ENCODE measurements at places on chromosomes 11 and 22.

DNA sequence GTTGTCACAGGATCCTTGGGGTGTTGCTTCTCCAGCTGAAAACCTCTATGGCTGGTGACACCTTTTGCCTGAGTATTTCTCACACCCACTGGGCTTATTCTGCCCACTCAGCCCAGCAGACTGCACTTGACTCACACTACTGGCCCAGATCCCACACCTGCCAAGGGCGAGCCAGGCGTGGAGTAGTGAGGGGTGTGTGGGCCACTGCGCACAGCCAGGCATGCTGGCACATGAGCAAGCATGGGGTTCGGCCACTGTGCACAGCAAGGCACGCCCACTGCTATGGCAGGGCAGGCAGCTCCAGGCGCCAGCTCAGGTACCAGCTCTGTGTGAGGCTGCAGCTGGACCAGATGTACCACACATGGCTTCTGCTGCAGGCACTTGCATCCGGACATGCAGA is 116.5 kb upstream of the MTNR1B start:
- no peak for DNase-seq

- no peak for DNase-seq
Measured at GRCh38 chr11:111942829-111943228, 5.7 kb downstream of the DIXDC1 start.

DNA sequence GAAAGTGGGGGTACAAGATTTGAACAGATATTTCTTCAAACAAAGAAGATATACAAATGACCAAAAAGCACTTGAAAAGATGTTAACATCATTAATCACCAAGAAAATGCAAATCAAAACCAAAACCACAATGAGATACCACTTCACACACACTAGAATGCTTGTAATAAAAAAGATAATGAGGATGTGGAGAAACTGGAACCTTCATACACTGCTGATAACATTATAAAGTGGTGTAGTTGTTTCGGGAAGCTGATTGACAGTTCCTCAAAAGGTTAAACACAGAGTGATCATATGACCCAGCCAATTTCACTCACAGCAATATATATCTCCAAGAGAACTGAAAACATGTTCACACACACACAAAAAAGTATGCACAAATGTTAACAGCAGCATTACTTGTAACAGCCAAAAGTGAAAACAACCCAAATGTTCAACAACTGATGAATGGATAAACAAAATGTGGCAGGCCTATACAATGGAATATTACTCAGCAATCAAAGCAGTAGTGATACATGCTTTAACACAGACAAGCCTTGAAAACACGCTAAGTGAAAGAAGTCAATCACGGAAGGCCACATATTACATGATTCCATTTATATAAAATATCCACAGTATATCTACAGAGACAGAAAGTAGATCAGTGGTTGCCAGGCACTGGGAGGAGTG is 15.1 kb downstream of the PITPNB start:
- no peak for DNase-seq

GRCh38 chr11:121482231-121483129 is 29.7 kb upstream of the SORL1-AS1 start:
- no peak for DNase-seq

DNA sequence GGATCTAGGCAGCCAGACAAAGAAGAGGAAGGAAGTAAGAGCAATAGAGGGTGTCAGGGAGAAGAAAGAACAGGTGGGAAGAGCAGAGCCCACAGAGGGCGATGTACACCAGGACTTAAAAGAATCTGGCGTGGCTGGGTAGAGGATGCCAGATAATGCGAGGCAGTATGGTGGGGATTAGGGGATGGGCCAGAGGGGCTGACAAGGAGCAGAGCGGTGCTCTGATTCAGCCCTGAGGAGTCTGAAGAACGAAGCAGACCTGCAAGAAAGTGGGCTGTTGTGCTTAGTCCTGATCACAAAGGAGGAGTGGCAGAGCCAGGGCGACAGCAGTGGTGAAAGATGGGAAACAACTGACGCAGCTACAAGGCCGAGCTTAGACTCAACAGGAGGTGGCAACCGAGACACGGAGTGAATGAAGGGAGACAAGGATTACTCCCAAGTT is 163.7 kb downstream of the LARGE1 start:
- DNase-seq: no peak

DNA sequence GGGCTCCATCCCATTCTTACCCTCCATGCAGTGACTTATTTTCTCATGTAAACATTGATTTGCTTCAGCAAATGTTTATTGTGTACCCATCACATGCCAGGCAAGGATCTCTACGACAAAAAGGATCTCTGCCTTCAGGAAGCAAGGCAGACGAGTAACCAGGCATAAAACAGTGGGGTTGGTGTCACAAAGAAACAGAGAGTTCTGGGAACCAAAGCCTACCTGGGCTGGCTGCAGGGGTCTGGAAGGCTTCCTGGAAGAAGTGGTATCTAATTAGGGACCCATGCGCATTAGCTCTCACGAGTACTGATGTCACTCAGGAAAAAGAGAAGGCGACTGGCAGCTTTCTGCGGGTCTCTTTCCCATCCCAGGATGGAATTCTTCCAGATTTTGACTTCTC is 44.5 kb downstream of the KIAA1671 start:
- no peak for DNase-seq

GRCh38 chr22:29457730-29458129 is 19.3 kb downstream of the RFPL1 start:
- no peak for DNase-seq

GRCh38 chr11:29231586-29231985 is 785.2 kb downstream of the KCNA4 start:
- no peak for DNase-seq

DNA sequence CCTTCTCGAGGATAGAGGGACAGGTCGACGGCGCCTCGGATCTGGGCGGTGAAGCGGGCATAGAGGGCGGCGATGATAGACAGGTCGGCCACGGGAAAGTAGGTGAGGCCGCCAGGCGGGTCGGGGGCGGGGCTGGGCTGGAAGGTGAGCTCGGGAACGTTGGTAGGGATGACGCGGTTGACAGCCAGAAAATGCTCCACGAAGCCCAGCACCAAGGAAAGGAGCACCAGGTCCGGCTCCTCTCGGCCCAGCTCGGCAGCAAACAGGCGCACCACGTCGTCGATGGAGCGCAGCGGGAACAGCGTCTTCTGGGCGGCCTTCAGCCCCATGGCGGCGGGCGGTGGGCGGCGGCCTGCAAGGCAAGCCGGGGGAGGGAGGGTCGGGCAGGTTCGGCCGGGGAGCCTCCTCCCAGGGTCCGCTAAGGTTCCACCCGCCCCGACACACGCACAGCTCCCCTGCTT is 540 bp downstream of the MEN1 start:
- DNase-seq: no peak

DNA sequence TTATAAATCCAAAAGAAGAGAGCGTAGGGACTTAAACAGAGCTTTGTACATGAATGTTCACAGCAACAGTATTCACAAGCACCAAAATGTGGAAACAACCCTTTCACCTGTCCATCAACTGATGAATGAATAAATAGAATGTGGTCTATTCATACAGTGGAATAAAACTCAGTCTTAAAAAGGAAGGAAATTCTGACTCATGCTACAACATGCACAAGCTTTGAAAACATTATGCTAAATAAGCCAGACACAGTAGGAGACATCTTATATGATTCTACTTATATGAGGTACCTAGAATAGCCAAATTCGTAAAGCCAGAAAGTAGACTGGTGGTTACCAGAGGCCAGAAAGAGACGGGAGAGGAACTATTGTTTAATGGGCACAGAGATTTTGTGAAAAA is 74.3 kb downstream of the SHANK2 start:
- DNase-seq: no peak

GRCh38 chr22:45781966-45782365 is 110.3 kb downstream of the ATXN10 start:
- DNase-seq: no peak

- no peak for DNase-seq
Measured at GRCh38 chr11:8286886-8287285, 23.2 kb upstream of the LMO1 start.

- DNase-seq: no peak
Measured at GRCh38 chr11:6077723-6078122, 29.8 kb upstream of the OR56B4 start.
